SK-N-SH treated with all-trans-retinoic acid at 6 μM for 48 hours (cell line): ENCODE measurements at places on chromosomes 1 and 21.
A peak's percentile ranks its signal among the peaks of the same experiment; 100 is the strongest.

DNA sequence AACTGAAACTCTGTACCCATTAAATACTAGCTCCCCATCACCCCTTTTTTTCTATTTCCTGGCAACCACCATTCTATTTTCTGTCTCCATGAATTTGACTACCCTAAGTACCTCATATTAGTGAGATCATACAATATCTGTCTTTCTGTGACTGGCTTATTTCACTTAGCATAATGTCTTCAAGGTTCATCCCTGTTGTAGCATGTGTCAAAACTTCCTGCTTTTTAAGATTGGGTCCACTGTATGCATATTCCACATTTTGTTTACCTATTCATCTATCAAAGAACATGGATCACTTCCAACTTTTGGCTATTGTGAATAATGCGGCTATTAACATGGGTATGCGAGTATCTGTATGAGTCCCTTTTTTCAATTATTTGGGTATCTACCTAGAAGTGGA lies 181.6 kb upstream of the ZNHIT6 start:
- no peak for ATAC-seq

DNA sequence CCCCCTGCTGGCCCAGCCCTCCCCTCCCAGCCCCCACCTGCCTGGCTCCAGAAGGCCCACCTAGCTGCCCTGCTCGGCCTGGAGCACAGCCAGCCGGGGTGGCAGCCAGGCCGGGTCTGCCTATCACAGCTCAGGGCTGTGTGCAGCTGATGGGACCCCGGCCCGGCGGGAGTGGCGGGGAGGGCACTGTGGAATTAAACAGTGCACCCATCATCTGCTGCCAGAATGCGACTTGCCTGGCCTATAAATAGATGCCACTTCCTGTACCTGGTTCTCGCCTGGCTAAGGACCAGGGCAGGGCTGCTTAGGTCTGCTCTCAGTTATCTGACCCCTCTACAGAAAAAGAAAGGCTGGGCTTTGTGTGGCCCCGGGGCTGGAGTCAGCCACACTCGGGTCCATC lies 98.2 kb upstream of the VAMP3 start:
- no peak for ATAC-seq

DNA sequence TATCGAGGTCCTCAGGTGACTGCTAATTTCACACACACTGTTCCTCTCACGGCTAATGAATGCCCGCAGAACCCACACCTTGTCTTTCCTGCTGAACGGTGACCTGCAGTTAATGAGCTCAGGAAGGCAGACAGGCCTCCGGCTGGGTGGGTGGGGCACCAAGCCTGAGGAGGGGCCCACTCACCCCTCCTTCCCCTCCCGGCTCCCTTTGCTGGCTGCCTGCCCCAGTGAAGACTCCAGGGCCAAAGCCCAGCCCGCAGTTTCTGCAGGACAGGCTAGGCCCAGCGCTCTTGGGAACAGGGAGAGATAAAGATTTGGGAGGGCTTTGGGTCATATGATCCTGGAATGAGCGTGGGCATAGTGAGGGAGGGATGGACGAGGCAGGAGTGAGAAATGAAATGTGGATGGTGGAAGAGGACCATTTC lies 26.4 kb downstream of the FOXO6 start:
- ATAC-seq: peak; percentile 87

GRCh38 chr1:151862604-151863003 lies 9.1 kb upstream of the THEM5 start:
- no peak for ATAC-seq

- no peak for ATAC-seq
Observed at GRCh38 chr21:46157987-46158451, 2.6 kb upstream of the FTCD start.

GRCh38 chr1:220873868-220874655 lies 5.2 kb upstream of the HLX start:
- ATAC-seq: peak; percentile 78

GRCh38 chr1:202701200-202701599 lies 9.1 kb downstream of the SYT2 start:
- no peak for ATAC-seq

DNA sequence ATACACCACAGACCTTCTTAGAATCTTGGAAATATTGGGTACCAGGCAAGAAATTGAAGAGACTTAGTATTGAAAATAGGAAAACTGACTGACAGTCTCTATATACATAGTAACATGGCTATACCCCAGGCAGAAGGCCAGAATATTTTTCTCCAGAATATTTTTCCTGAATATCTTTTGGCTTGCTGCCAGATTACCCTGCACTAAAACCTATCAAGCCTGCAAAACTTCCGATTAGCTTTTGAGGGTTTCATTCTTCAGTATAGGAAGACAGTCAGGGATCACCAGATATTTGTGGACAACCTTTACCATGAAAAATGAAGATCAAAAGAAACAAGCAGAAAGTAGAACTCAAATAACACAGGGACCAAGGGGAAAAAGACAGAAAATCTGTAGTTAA lies 187.9 kb downstream of the LRRC7 start:
- no peak for ATAC-seq

DNA sequence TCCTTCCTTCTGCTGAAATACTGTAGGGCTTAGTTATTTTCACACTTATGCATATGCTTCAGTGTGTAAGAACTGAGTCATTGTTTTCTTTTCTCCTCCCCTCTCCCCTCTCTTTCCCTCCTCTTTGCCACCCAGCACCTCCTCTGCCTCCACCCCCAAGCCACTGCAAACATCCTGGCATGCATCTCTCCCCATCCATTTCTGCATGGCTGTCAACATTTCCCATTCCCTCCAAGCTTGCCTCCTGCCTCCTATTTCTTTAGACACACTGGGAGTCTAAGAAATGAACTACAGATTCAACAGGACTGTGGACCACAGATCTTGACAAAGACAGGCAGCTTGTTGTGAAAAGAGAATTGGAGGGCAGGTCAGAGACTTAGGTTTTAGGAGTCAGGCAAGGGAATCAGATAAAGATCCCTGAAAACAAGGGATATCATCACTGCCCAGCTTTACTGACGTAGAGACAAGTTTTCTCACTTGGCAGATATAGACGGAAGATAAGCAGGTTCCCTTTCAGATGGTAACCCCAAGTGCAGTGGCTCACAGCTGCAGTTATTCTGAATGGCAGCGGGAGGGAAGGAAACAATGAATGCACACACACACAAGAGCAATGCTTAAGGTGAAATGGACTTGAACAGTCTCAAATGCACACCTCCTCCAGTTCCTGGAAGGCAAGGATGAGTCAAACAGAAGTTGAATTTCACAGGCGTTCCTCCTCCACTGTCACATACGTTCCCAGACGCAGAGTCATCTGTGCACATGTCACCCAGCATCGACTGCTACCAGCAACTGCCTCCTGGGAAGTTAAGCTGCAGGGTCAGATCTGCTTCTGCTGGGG lies 56.1 kb downstream of the HIVEP3 start:
- ATAC-seq: peak; percentile 79

DNA sequence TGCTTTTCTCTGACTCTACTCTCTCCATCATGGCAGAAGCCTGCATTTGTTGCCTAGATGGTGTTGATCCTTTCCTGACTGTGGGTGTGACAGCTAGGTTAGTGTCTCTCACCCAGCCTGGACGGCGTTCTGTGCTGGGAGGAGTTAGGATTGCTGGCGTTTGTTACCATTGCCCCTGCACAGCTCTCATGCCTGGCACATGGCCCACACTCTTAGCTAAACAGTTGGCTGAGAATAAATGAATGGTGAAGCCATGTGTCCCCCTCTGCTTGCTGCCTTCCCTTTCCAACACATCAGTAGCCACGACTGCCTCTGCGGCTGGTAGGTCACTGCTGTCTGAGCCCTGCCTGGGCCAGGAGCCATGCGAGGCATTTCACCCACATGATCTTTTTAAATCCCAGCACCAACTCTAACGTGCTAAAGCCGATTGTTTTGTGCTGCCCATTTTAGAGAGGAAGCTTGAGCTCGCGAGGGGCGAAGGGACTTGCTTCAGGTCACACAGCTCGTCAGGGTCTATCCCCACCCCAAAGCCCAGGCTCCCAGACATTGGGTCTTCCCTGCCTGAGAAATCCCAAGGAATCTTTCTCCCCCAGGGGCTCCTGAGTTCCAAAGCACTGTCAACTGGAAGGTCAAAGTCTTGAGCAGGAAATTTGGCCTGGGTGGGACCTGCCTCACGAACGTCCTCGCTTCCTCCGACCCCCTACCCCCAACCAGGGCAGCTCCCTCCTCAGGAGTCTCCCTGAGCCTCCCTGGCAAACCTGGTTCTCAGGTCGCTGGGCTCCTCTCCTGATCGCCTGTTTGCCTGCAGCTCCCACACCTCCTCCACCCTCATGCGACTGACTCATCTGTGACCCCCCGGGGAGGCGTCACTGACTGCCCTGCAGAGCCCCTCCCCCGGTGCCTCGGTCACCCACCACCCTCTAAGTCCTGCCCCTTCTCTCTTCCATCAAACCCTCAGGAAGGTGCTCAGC lies 271.7 kb upstream of the C1orf174 start:
- no peak for ATAC-seq

- ATAC-seq: peak; percentile 6; the same call in 1 of the 3 replicates
Observed at GRCh38 chr1:228005511-228006033, 1.2 kb upstream of the WNT3A start.

- ATAC-seq: no peak
Observed at GRCh38 chr1:42453386-42453785, 2.4 kb downstream of the ZMYND12 start.

GRCh38 chr1:63705078-63705477 lies 68.7 kb upstream of the ROR1 start:
- no peak for ATAC-seq

DNA sequence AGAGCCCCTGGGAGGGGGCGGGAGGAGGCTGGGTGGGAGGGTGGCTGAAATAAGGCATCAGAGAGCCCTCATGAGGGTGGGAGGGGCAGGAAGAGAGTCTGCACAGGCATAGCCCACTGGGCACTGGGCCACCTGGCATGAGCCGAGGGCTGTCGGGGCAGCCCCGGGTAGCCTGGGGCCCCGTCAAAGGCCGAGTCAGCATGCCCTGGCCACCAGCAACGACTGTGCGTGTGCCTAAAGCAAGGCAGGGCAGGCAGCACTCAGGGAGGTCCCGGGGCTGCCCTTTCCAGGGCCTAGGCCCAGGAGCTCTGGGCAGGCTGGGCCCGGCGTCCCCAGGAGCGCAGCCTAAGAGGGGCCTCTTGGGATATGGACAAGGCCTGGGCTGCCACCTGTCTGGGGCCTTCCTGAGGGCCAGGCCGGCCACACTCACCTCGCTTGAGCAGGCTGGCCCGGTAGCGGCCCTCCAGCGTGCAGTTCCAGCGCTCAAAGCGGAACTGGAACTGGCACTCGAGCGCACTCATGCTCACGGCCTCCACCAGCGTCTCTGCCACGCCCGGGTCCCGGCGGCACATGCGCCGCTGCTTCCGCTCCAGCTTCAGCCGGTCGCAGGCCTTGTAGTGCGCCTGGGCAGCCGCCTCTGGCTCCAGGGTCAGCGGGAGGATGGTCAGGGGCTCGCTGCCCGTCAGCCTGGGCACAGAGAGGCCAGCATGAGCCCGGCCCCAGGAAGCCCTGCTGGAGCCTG lies 22.7 kb downstream of the WNT9A start:
- no peak for ATAC-seq

DNA sequence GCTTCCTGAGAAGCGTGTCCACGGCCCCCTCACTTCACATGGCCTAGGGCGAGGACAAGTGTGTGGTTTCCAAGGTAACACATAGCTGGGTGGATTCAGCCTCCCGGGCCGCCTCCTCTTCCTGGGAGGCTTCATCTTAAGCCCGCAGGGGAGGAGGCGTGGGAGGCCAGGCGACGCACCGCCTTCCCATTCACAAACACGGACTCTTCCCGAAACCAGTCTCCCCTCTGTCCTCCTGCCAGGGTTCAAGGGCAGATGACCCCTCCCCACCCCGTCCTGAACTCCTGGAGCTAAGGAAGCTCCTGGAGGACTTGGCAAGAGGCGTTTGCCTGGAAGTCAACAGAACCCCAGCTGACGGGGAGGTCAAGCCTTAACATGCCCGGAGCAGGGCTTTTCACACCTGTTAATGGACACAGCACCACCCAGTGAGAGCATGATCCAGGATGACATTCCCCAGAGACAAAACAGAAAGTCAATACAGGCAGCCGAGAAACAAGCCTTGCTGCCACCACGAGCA lies 56.7 kb downstream of the KCNN3 start:
- no peak for ATAC-seq

DNA sequence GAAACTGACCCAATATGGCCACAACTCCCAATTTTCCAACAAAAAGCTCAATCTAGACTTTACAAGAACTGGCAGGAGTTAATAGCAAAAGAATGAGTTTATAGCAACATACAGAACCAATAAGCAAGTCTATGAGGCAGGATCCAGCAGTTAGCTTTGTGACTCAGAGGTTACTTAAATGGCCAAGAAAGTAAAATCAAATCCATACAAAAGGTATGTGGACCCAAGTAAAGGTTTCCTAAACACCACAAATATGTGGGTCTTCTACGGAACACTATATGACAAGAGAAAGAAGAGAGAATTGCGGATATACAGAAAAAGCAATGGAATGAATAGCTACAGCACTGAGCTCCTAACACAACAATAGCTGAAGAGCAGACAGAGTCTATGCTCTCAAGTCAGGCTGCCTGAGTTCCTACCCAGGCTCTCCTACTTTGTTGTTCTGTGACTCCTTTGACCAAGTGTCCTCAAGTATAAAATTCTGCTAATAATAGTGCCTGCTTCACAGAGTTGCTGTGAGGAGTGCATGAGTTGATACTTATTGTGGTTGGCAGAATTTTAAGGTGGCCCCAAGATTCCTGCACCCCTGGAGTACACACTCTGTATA lies 204.3 kb downstream of the SMYD3 start:
- ATAC-seq: peak; percentile 78
